Fibroblast of skin of right biceps (primary cell): ENCODE measurements at places on chromosomes 13 and 19.

DNA sequence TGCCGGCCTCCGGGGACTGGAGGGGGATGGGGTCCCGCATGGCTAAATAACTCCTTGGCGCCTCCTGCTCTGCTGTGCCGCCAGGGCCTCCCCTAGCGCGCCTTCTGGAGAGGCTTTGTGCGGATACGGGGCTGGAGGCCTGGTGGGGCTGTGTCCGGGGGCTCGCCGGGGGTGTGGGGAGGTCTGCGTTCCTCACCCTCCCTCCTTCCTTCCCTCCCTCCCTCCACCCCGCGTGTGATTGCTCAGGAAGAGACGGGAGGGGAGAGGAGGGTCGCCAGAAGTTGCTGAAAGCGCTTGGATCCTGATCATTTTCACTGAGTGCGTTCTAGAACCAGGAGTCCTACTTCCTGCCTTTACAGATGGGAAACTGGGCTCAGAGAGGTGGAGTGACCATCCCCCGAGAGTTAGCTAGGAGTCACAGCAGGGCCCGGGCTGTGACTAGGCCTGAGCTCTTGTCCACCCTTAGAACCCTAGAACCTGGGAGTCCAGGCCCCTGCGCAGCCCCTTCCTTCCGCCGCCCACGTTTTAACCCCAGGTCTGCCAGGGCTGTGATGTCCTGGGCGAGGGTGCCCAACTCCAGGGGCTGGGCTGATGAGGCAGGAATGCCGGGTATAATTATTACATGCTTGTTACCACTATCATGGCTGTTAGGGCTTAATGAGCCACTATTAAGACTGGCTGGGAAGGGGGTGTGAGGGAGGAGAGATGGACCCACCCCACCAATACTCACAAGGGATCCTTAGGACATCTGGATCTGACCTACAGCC is 782 bp upstream of the JUND start:
- no peak for DNase-seq

DNA sequence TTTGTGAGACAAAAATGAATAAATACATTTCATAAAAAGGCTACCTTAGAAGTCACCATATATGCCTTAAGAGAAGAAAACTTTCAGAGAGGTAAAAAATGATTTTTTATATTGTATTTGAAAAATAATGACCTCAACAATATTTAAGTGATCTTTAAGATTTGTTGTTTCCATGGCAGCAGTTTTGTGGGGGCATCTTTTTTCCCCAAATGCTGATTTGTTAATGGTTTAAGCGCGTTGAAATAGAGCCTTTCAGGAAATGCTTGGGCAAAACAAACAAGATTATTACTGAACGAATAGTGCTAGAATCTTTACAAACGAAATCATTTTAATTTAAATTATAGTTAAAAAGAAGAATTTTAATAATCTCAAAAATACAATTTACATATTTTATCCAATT is 103.1 kb upstream of the MYO16 start:
- DNase-seq, result no peak

DNA sequence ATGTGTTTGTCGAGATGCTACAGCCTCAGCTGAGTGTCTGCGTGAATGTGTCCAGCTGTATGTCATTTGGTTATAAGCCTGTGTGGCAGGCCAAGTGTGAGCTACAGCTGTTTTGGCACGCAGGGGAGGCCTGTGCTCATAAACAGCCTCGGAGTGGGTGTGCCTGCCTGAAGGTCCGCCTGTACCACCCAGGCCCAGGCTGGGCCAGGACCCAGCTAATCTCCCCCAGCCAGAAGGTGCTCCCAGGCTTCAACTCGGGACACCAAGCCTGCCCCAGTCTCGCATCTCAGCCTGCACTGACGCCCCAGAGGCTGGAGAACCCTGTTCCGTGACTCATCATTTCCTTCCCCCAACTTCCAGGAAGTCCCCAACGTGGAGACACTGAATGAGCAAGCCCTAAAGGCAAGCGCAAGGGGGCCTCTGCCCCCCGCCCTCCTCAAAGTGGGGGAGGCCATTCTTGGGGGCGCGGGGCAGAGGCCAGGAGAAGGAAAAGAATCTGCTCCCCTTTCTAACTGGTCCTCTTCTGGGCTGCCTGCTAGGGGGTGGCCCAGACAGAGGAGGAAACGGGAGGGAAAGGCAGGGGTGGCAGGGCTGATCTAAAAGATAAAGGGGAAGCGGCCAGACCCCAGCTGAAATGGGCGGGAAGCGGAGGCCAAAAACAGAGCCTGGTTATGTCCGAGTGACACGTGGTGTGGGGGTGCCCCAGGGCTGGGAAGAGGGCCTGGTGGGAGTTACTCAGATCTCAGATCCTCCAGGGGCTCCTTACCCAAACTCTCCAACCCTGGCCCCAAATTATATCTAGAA is 2.0 kb downstream of the SLC1A5 start:
- DNase-seq, result peak; percentile 93

- DNase-seq, result peak; percentile 82
Measured at GRCh38 chr13:82717249-82717648, 1165.0 kb downstream of the SLITRK1 start.

DNA sequence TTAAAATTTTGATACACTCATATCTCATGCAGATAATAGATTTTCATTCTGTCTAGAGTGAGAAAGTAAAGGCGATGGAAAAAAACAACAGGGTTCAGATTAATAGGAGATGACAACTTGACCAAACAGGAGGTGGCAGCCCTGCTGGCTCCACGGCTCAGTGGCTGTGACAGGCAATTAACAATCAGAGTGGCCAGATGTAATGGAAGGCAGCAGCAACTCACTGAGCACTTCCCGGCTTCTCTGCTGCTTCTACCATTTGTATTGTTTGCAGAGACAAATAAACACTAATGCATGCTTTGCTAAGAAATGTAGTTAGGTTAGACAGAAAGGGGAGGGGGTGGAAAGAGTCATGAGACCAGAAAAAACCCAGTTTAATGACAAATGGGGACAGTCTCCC is 473.0 kb upstream of the SLC10A2 start:
- no peak for DNase-seq

GRCh38 chr19:16062789-16063188 is 13.5 kb upstream of the TPM4 start:
- DNase-seq, result no peak
